Fibroblast of skin of scalp (primary cell): ENCODE measurements at places on chromosomes 1 and 21.

GRCh38 chr21:39675993-39676661, 63.4 kb downstream of the B3GALT5 start:
- DNase-seq, result peak; percentile 16

GRCh38 chr1:114324662-114324965, 170.9 kb upstream of the SYT6 start:
- DNase-seq, result no peak

- no peak for DNase-seq
These were observed 61.5 kb upstream of the GJA5 start for GRCh38 chr1:147821883-147822282.

GRCh38 chr21:38956856-38957571, 151.3 kb downstream of the ETS2 start:
- no peak for DNase-seq

GRCh38 chr21:31450980-31451379, 106.9 kb upstream of the TIAM1 start:
- DNase-seq, result no peak

DNA sequence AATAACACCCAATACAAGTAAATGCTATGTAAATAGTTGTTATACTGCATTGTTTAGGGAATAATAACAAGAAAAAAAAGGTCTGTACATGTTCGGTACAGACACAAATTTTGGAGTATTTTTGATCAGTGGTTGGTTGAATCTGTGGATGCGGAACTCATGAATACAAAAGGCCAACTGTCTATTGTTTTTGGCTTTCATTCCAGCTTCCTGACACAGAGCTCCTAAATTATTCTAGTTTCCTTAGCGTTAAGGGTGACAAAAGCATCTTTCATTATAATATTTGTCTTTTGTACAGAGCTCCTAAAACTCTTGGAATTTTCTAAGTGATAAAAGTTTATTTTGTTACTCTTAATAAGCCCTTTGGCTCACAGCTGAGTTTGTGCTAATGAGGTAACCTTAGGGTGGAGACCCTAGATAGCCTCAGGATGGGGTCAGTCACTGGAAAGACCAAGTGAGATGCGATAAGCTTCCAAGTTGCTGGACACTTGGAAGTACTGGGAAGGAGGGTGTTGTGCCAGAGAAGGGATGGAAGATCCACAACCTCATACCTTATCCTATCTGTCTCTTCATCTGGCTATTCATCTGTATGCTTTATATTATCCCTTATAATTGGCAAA, 57.4 kb upstream of the PRRC2C start:
- DNase-seq, result no peak

DNA sequence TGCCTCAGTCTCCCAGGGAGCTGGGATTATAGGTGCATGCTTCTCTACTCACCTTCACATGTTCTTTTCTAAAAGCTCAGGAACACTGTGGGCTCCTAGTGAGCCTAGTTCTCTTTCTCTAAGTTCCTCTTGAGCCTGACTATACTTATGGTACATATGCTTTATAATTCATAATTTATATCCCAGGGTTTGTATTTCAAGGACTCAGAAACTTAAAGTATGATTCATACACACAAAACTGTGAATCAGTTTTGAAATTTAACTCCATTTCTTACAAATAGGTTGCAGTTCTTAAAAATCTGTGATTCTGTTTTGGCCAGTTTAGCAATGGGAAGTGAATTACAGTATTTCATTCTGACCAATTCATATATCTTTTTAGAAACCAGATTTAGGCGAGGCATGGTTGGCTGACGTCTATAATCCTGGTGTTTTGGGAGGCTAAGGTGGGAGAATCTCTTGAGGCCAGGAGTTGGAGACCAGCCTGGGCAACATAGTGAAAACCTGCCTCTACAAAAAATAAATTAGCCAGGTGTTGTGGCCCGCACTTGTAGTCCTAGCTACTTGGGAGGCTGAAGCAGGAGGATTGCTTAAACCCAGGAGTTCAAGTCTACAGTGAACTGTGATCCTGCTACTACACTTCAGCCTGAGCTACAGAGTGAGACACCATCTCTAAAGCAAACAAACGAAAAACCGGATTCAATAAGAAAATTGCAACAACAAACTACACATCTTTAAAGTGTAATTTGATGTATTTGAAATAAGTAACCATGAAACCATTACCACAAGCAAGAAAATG, 15.6 kb downstream of the RASAL2 start:
- DNase-seq, result peak; percentile 58

DNA sequence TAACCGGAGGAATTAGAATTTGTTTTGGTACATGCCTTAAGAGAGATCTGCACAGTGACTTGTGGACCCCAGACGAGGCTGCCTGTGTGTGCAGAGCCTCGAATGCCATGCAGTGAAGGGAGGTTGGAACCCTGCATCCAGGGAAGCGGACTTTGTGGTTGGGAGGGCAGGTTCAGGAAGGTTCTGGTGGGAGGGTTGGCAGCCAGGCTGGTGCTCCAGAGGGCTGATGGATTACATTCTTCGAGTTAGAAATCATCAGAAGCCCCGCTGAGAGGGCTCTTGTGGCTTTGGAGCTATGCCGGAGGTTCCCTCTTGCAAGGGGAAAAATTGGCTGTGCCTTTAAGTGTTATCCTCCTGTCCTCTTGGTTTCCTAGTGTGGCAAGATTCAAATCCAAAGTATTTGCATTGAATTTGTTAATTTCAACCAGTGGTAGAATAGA, 21.1 kb downstream of the ROR1 start:
- DNase-seq, result peak; percentile 93

DNA sequence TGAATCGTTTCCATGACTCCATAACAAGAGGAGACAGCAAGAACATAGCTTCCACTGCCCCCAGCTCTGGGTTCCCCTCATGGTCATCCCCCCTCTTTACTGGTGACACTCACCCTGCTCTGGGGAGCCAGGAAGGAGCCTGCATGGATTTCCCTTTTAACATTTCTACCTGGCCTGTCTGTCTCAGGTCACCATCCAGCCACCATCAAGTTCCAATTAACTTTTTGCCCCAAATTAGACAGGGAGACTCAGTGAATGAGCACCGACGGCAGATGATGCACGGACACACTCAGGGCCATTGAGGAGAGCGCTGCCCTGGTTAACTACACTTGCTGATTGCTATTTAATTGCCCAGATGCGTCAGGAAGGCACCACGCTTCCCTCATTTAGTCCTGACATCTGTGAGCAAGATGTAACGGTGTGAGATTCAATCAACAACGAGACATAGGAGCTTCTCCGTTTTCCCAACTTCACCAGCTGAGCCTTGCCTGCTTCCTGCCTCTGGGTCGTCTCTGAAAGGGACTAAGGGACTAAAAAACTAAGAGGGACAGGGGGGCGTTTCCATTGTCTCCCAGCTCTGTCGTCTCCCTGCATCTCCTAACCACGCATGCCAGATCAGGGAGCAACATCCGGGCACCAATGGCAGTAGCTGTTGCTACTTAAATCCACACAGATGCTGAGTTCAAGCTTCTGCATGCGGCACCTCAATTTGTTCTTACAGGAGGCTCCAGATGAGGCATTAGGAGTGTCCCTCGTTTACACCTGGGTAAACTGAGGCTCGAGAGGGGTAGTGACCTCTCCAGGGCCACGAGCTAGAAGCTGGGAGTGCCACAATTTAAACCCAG, 426.7 kb downstream of the NPHP4 start:
- DNase-seq, result no peak
